ENCODE measurements at places on chromosomes 1 and 21.

DNA sequence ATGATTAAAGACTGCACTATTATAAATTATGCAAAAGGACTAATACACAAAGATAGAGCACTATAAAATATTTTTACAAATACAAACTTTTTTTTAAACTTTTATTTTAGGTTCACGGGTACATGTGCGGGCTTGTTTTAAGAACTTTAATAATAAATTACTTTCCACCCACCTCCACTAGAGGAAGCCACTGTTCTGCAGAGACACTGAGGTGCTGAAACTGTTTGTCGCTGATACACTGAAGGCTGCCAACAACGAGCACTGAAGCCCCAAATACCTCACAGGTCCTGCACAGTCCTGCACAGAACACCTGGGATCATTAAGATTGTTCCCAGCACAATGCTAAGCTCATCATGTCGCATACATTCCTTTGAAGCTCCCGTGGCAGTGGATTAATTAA is 19.9 kb downstream of the COA6 start:
- H3K4me3 ChIP-seq = no peak overlapping the region
- H3K4me1 ChIP-seq = peaks cover 2% of the 10 kb centered on the region
- DNase-seq = no peak

- H3K4me3 ChIP-seq = no peak overlapping the region
- DNase-seq = no peak
- no peaks in the 10 kb centered on the region for H3K27me3 ChIP-seq
- H3K36me3 ChIP-seq = peaks cover 16% of the 10 kb centered on the region
- H3K27ac ChIP-seq = no peak overlapping the region
Observed at GRCh38 chr1:227759341-227760300, 24.4 kb downstream of the SNAP47 start.

GRCh38 chr1:198370996-198371395 is 169.5 kb downstream of the ATP6V1G3 start:
- no peak overlapping the region for H3K4me3 ChIP-seq
- H3K27me3 ChIP-seq = no peaks in the 10 kb centered on the region
- H3K27ac ChIP-seq = no peak overlapping the region
- H3K36me3 ChIP-seq = peaks cover 9% of the 10 kb centered on the region
- DNase-seq = no peak
- peaks cover 3% of the 10 kb centered on the region for H3K4me1 ChIP-seq

GRCh38 chr21:17979763-17980162 is 160.6 kb upstream of the C21orf91 start:
- H3K27me3 ChIP-seq = no peaks in the 10 kb centered on the region
- no peak for DNase-seq
- no peak overlapping the region for H3K4me3 ChIP-seq
- no peaks in the 10 kb centered on the region for H3K4me1 ChIP-seq

DNA sequence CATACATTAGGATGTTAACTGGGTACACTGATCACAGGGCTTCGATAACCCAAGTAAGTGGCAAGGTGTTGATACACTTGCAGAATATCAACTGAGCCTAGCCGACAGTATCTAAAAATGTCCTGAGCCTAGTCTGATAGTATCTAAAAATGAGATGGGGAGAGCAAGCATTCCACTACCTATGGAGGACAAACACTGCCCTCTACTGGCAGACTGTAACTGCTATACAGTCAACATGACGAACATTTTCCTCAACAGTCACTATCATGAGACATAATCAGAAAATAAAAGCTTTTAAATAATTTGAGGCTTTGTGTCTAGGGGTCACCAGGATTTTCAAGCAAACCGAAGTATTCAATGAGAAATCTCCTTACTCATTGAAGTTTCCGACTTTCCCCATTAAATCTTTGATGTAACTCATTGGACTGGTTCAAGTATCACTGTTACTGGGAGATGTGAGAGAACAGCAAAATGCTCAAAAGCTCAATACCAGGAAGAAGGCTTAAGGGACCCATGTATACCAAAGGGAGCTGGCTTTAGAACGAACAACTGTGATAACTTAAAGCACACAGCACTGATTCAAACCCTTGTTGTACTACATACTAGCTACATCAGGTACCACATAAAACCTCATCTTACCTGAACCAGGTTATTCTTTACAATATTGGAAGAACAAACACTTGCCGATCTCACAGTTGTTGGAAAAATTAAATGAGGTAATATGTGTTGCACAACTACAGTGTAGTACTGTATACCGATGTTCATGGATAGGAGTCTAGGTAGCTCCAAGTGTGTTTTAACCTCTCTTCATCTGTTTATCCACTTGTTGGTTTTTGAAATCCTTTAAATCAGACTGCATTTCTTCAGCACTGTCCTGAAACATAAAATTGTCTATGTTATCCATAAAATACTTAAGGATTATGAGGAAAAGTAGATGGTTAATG is 31.1 kb upstream of the SLC45A3 start:
- no peaks in the 10 kb centered on the region for H3K27me3 ChIP-seq
- peak; percentile 46 for DNase-seq
- peak overlapping the region; percentile 39 for H3K27ac ChIP-seq
- H3K4me3 ChIP-seq = no peak overlapping the region
- H3K4me1 ChIP-seq = peaks cover 22% of the 10 kb centered on the region
- H3K36me3 ChIP-seq = peaks cover 15% of the 10 kb centered on the region

DNA sequence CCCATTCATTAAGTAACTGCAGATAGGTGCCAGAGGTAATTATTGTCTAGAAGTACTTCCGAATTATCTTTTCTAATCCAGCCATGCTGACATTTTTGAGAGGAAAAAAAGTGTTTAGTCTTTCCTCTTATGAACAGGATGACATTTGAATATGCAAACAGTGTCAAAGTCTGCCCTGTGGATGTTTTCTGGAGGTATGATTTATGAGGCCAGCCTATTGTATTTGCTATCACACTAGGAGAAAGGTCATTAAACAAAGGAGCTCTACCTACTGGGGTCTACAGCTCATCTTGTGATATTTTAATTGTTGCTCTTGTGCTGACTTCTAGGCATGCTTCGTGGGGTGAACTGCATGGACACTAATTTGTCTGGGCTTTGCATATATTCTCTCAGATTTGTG is 559.7 kb upstream of the CAMK1G start:
- H3K27ac ChIP-seq = no peak overlapping the region
- H3K4me3 ChIP-seq = no peak overlapping the region
- H3K27me3 ChIP-seq = no peaks in the 10 kb centered on the region

DNA sequence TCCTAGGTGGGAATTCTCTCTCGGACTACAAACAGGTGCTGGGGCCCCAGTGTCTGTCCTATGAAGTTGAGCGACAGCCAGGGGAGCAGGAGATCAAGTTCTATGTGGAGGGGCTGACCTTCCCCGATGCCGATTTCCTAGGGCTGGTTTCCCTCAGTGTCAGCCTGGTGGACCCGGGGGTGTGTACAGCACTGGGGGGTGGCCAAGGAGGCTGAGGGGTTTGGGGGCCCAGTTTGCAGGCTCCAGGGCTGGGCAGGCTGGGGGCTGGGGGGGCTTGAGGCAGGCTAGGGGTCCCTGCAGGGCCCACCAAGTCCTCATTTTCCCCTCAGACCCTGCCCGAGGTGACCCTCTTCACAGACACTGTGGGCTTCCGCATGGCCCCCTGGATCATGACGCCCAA is 20.3 kb upstream of the PADI3 start:
- no peak overlapping the region for H3K27ac ChIP-seq
- no peaks in the 10 kb centered on the region for H3K4me1 ChIP-seq
- H3K27me3 ChIP-seq = peaks cover 3% of the 10 kb centered on the region
- no peak for DNase-seq
